ENCODE measurements at places on chromosomes 6 and 20.

GRCh38 chr6:80434691-80435350, 328.4 kb downstream of the BCKDHB start:
- no peak for DNase-seq

GRCh38 chr6:100426241-100426640, 38.5 kb downstream of the SIM1 start:
- DNase-seq: no peak

GRCh38 chr6:135936606-135937005, 85.1 kb downstream of the PDE7B start:
- peak; percentile 95 for DNase-seq

DNA sequence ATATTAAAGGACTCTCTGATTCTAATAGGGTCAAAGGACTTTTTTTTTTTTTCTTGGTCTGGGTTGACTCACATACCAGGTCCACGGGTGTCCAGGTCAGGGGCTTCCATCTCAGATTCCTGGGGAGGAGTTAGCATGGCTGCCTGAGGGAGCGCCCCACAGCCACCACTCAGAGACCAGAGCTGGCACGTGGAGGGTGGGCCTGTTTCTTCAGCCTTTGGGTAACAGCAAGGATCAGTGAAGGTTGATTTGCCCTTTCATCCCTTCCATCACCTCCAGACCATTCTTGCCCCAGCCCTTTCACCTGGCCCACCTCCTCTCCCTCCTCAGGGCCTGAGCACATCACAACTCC, 5.9 kb upstream of the GPSM3 start:
- no peak for DNase-seq

- DNase-seq: no peak
These were observed 34.2 kb upstream of the SRPK1 start for GRCh38 chr6:35955071-35955470.

GRCh38 chr6:157229132-157229618, 94.1 kb downstream of the TMEM242 start:
- DNase-seq: no peak

DNA sequence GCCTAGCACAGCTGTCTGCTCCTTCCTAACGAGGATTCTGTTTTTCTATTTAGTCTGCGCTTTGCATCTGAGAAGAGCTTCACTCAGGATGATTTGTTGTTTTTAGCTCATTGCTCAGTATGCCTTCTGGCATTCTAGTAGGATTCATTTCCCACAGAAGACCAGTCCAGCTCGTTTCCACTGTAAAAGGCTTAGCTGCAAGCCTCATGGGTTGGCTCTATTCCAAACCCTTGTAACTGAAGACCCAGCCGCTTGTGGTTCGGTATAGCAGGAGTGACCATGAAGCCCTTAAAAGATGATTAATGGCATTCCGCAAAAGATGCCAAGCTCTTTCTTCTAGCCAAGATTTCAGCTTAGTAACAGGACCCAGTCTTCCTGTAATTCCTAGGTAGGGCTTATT, 7.2 kb downstream of the ADGRF1 start:
- DNase-seq: peak; percentile 99

DNA sequence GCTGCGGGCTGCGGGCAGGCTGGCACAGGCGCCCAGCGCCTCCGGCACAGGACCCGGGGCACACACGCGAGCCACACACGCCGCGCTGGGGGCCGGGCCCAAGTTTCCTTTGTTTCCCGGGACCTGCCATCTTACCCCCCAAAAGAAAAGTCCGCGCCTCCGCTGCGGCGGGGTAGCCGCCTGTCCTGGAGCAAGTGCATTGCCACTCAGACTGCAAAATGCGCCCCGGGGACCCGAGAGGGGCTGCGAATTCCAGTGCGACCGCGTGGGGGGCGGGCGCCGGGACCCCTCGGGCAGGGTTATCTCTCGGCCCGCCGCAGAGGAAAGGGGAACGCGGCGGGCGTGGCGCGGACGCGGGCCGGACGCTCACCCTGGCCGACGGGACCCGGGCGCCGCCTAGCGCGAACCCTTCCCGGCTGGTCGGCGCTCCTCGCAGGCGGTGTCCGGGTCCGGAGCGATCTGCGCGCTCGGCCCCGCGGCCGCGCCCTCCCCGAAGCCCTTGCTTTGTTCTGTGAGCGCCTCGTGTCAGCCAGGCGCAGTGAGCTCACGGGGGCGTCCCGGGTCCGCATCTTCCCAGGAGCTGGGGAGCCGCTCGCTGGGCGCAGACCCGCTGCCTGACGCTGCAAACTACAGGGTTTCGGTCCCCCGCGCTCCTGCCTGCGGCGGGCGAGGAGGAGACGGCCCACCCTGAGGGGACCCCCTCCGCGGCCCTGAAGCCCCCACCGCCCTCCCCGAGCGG, 639 bp upstream of the CD24 start:
- peak; percentile 41 for DNase-seq

DNA sequence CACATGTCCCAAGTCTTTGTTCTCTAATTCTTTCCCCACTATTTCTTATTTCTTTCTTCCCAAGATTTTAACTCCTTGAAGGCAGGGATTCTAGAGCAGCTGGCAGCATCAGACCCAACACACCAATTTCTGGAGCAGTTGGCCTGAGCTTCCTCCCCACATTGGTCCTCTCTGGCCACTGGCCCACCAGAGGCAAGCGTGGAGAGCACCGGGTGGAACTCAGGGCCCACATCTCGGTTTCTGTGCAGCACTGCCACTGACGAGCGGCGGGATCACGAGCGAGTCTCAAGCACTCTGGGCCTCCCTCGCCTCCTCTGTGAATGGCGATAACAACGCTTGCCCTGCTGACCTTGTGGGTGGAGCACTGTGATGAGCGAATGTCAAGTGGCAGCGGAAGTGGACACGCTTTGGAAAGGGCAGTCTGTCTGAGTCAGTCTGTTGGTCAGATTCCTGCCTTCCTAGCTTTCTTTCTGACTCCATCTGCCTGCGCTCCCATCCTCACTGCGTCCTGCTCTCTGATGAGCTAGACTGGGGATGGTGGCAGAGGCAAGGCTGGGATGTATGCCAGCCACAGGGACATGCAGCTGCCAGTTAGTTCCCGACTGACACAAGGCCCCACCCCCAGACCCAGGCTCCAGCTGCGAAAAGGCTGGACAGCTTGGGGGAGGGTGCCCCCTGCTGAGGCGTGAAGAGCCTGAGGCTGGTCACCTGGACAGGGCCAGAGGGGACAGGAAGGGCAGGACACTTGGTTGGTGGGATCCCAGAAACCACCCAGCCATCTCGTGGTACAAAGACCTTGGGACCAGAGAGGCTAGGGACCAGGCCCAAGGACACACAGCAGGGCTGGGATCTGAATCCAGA, 4.5 kb upstream of the SPDEF start:
- no peak for DNase-seq

DNA sequence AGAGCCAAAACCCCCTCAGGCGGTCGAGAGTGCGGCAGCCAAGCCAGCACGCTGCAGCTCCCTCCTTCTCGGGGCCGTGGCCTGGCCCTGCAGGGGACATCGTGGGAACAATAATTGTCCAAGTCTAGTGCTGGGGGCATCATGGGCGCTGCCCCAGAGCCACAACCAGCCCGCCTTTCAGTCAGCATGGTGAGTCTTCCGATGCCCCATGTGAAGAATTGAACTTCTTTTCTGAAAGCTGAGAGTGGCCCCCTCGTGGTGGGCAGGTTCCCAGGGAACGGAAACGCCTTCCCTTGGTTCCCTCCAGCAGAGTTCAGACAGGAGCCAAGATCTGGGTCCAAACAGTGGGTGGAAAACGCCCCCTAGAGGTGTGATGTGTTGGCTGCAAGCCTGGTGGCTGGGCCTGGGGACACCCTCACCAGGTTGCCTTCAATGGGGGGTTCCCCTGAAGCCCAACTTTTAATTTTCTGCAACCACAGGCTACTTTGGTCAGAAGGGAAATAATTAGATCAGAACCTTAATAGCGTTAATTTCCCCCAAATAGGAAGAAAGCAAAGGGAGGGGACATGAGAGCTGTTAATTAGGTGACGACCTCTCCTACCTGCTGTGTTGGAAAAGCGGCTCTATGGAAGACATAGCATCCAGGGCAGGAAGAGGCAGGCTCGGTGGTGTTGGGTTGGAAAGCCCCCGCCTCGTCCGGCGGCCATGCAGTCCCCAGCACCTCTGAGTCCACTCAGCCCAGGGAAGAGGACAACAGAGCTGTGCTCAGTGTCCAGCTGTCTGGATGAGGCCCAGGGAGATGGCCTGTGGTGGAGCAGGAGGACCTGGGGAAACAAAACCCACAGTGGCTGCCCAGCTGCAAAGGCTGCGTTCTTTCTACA, 4.7 kb upstream of the MRGBP start:
- peak; percentile 86 for DNase-seq

DNA sequence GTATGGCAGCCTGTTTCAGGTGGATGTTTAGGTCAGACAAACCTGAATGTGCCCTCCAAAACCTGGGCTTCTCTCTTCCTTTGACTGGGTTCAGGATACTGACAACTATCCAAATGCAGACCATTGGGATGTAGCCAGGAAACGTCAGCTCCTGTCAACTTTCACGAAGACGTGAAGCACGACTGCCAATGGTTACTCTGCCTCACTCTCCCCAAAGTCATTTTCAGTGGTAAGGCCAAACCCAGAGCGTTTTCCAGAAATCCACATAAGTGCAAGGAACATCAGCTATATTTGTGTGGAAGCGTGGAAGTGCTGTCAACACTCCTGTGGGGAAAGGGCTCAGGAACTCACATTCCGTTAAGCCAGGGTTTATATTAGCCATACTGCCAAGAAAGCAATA, 20.1 kb upstream of the RCAN2 start:
- no peak for DNase-seq

- DNase-seq: no peak
These were observed 217.1 kb upstream of the MAP3K7 start for GRCh38 chr6:90803956-90804355.

DNA sequence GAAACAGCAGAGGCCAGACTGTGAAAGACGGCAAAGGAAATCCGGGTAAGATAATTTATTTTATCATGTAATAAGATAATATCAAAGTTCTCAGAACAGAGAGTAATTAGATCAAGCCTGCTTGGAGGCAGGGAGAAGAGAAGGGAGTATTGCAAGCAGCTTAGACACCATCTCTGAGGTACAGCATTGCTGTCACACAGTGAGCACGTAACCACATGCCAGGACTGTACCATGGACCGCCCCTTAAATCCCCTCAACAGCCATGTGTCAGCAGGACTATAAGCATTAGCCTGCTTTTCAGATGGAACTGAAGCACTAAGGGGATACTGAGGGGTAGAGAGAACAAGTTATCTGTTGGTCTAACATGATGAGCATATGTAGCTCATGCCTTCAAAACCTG, 141.5 kb downstream of the C6orf118 start:
- DNase-seq: no peak

Data from astrocyte of the spinal cord (primary cell).